Non-pigmented ciliary epithelial cell (primary cell): ENCODE measurements at places on chromosomes 16 and 17.

DNA sequence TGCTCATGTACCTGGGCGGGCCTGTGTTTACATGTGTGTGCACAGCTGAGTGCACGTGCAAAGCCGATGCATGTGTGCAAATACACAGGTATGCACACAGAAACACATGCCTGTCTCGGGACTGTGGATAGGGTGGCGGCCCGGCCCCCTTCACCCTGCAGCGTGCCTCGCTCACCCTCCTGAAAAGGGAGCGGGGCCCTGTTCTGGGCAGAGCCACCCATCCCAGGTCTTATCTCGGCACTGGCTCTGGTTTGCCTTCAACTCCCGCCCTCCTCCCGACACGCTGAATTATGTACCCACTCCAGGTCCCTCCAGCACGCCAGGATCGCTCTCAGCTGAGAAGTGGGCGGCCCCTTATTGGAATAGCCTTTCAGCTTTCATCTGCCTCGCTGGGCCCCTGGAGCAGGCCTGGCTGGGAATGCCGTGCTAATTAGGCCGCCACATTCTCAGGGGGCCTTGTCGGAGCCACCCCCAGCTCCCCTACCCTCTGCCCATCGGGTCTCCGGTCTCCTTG, 77.8 kb downstream of the RTN4RL1 start:
- no peak for DNase-seq

- DNase-seq: no peak
These were observed 23.6 kb downstream of the SREBF1 start for GRCh38 chr17:17813055-17813724.

GRCh38 chr17:69669441-69670178, 255.1 kb downstream of the MAP2K6 start:
- DNase-seq: no peak

DNA sequence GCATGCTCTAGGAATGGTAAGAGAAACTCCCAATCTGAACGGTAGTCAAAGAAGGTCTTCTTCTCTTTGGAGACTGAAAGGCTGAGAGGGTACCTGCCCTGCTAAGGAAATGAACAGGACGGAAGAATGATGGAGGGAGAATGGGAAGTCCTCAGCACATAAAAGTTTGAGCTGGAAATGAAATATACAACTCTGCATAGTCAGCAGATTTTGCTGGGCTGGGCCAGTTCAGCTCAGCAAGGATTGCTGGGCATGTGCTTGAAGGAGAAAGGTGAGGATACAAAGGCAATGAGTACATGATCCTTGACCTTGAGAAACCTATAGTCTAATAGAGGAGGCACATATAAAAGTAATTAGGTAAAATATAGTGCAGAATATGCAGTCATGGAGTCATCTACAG, 669.3 kb downstream of the MAF start:
- DNase-seq: no peak

GRCh38 chr17:5582209-5583185, 1.8 kb downstream of the NLRP1 start:
- no peak for DNase-seq

- DNase-seq: no peak
These were observed 8.5 kb upstream of the CCL1 start for GRCh38 chr17:34371405-34372100.

- DNase-seq: no peak
These were observed 3.0 kb upstream of the SMARCD2 start for GRCh38 chr17:63845509-63845908.

- no peak for DNase-seq
These were observed 18.7 kb upstream of the ZNF750 start for GRCh38 chr17:82858376-82859126.

- DNase-seq: no peak
These were observed 3.1 kb downstream of the PPP1R1B start for GRCh38 chr17:39629898-39630297.

DNA sequence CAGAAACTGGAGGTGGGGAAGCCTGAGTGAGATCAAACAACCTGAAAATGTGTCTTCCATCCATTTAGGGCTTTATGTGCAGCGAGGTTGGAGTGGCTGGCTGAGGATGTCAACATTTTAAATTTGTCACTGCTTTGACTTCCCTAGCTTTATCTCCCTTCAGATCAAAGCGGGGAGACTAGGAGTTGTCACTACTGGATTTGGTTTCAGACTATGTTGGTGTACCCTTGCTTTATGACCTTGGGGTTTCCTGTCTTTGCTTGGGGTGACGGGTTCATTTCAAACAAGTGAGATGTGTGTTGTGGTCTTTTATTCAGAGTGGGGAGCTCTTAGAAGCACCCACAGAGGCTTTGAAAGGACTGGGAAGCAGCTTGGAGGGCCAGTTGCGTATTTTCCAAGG, 25.6 kb downstream of the MSI2 start:
- DNase-seq: no peak

- DNase-seq: no peak
These were observed 26.5 kb upstream of the SLC25A19 start for GRCh38 chr17:75315541-75316243.

DNA sequence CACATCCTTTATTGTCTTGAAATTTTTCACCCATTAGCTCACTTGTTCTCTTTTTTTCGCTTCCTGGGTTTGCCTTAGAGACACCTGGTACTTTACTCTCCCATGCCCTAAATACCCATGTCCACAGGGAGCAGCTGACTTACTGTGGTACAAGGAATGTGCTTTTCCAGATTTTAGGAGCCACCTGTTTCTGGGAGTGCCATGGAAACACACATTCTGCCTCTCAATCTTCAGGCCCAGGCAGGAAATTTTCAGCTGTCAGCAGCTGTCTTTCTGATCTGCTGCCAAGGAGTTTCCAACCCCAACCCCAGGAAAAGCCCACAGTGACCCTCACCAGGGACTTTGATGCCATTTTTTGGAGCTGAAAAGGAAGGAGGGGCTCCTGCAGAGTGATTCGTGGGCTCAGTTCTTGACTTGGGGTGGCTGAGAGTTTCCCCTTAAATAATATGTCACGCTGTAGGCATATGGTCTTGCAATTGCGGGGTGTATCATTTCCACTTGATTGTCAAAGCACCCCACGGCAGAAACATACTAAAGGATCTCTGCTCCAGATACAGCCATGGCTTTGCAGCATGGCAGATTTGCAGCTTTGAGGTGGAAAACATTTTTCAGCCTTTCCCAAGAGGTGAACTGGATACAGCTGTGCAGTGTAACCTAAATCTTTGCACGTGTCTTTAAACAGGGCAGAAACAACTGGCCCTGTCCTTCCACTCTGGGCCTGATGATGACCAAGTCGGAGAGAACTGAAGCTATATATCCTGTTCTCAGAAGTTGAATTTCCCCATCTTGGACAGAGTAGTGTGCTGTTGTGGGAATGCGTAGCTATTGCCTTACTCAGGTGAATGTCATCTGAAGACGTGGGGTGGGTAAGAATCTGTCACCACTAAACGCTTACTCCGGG, 19.2 kb downstream of the RBFOX1 start:
- no peak for DNase-seq

DNA sequence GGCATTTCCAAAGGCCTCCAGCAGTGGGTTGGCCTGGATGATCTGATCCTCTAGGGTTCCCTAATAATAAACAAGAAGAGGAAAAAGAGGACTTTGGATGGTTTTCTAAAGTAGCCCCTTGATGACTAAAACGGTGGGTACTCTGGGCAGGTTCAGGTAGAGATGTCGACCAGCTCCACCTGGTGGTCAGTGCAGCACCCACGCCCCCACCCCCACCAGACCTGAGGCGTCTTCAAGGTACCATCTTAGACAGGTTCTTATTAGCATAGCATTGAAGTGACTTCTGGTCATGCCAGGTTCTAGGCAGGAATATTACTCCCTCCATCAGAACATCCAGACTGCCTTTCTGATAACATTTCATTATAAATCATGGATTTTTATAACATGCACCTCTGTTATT, 15.0 kb downstream of the MYH13 start:
- no peak for DNase-seq

DNA sequence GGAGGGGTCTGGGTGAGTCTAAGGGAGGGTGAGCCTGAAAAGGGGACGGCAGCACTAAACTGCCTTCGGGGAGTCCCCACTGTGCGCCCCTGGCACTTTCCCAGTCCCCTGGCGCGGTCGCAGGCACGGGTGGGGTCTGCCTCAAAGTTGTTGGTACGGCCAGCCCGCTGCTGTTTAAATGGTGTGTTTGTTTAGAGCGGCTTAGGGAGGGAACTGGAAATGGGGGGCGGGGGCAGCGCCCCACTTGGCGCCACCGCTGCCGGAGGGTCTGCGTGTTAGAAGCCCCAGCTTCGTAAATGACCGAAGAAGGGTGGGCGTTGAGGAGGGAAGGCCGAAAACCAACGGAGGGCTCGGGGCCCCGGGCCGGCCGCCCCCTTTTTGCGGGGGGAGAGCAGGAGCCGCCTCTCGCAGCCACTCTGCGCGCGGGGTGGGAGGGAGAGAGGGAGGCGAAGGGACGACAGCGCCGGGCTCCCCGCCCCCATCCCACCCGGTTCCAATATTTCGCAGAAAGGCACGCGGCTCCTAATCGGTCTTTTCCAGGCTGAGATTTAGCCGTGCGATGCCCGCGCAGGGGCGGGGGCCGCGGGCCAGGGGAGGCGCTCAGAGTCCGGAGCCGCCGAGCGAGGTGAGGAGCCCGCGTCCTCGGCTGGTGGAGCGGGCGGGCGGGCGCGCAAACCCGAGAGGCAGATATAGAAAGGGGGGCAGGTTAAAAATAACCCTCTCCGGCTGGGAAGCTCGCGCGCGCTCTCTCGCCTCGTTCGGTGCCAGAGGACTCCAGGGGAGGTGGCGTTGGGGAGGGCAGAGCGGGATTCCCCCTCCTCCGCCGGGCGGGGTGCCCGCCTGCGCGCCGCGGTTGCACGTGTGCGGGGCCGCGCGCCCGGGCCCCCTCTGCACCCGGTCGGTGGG, 54.9 kb downstream of the SREBF1 start:
- no peak for DNase-seq

GRCh38 chr17:60769327-60769726, 91.7 kb downstream of the BCAS3 start:
- no peak for DNase-seq

DNA sequence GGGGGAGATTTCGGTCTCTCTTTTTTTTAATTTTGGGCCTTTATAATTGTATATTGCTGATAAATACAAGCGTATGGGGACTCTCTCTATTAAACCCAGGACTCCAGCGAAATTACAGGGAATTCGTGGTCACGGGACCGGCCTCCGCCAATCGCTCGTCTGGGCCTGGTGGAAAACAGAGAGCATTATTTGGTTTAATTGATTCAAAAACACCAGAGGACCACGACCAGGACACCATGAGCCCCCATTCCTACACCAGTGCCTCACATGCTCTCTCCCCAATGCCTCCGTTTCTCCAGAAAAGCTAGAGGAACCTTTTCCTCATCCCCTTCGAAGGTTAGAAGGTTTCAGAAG, at the start of gene HOXB2:
Gene HOXB2 (minus strand): TSS at position 88 of the 354 bp plus-strand sequence. CDS start 198 bp downstream, outside the sequence.
- DNase-seq: no peak

- no peak for DNase-seq
These were observed 36.9 kb downstream of the DYNLRB2 start for GRCh38 chr16:80577485-80578280.

GRCh38 chr17:44081681-44082080, 11.1 kb downstream of the G6PC3 start:
- no peak for DNase-seq

GRCh38 chr17:47897561-47897960, 1.5 kb downstream of the SP2 start:
- DNase-seq: no peak
